GM23248 (cell line): ENCODE measurements at places on chromosomes 4 and X. TPM values are rescaled to one million over a fixed set of nuclear protein-coding genes. Genes with fewer than 3 reads are reported as not detected.

The P2RY10 gene
- not detected in 2 replicates for total RNA-seq

GRCh38 chr4:113147498-113148111, 98.2 kb downstream of the ANK2 start:
- DNase-seq = peak; percentile 14

The TEX13C gene
- not detected in 2 replicates for total RNA-seq

The SPANXB1 gene
- not detected in 2 replicates for total RNA-seq

The SPACA5 gene
- not detected in 2 replicates for total RNA-seq

The ADRA2C gene
- total RNA-seq = 2.2 and 3.9 TPM in 2 replicates

The MXD4 gene
- 70.1 and 70.5 TPM in 2 replicates for total RNA-seq

The BMX gene
- total RNA-seq = not detected in 2 replicates

The UCP1 gene
- total RNA-seq = not detected in 2 replicates

The SSX2 gene
- not detected in 2 replicates for total RNA-seq

DNA sequence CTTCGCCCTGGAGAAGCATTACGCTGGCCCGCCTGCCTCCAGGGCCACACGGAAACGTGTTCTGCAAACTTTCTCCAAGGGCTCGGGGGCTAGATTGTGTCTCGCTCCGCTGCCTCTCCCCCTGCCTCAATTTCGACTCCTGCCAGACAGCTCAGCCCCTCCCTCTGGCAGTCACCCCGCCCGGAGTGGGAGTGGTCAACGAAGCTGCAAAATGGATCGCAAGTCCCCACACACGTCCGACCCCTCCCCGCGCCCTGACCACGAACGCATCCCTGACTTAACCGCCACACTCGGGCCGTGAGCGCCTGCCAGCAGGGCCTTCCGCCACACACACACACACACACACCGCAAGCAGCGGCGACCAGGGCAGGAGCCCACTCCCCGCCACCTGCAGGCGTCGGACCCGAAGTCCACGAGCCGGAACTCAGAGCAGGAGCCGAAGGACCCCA, 47.0 kb upstream of the NKAP start:
- no peak for DNase-seq

DNA sequence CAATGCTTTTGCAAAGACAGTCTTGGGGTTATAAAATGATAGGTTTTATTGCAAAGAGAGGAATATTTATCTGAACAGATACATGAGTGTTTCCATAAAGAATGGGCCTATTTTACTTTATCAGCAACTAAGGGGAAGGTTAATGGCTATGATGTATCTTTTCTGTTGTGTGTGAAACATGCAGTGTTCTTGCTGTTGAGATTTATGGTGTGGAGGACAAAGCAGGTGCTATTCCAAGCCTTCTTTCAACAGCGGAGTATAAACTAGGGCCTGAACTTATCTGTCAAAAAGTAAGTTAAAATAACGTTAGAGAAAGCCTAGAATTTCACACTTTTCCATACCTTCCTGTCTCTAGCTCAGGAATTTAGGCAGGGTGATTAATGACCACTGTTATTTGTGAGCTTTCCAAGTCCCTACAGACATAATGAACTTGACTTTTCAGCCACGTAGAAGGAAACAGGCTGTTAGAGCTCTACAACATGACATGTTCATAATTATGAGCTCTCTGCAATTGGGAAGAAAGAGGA, 411.4 kb downstream of the IL1RAPL1 start:
- no peak for DNase-seq

GRCh38 chrX:13078739-13079444, 34.5 kb upstream of the FAM9C start:
- DNase-seq = peak; percentile 82

The GPRASP2 gene
- 16.4 and 20.7 TPM in 2 replicates for total RNA-seq

The F8A2 gene
- total RNA-seq = not detected in 2 replicates

- no peak for DNase-seq
Measured at GRCh38 chrX:134773041-134773440, 114.8 kb upstream of the PLAC1 start.

GRCh38 chr4:103204111-103204510, 6.0 kb upstream of the CENPE start:
- DNase-seq = peak; percentile 48

DNA sequence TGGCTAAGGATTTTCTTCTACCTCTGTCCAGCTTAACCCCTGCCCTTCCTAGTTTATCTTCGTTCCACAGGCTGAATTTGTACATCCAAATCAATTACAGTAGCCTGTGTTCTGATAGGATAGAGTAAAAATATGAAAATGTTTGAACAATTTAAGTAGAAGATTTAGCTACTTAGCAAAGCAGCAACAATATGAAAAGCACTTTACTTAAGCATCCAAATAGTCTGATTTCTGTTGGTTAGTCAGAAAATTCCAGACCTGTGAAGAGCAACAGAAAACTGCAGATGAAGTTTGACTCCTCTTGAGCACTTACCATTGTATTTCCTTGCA, 2.0 kb downstream of the ARSJ start:
- DNase-seq = peak; percentile 52

DNA sequence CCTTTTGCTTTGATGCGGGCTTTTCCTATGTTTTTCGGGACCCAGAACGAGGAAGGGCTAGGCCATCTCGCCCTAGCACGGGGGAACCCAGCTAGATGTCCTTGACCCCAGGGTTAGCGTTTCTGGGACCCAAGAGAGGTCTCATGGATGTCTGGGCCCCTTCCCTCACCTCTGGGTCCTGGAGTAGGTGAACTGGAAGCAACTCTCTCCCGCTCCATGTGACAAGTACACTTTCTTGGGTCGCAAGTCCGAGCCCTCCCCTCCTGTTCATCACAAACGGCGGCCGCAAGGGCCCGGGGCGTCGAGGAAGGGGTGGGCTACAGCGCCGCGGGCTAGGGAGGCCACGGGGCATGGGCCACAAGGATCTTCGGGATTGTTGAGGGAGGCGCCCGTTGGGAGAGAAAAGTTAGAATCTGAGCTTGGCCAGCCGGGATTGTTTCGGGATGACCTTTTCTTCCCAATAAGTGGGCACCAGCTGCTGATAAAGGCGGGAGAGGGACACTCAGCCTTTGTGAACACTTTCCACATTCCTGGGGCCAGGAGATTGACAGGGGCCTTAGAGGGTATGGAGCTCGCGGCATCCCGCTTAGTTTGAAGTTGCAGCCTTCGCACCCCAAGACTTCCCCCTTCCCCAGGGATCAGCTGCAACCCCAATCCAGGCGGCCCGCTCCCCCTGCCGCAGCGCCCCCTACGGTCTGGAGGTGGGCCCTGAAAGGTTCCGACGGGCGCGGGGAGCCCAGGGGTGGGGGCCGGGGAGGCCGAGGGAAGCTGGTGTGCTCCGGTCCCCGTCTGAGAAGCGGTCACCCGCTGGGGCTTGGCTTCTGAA, 136.9 kb upstream of the ZIC3 start:
- DNase-seq = no peak

GRCh38 chr4:67535280-67535840, 9.9 kb downstream of the CENPC start:
- DNase-seq = no peak

The GRIA2 gene
- total RNA-seq = not detected in 2 replicates

- DNase-seq = no peak
Measured at GRCh38 chr4:42167709-42168108, 15.3 kb upstream of the BEND4 start.

The PLK4 gene
- 6.7 and 8.5 TPM in 2 replicates for total RNA-seq

DNA sequence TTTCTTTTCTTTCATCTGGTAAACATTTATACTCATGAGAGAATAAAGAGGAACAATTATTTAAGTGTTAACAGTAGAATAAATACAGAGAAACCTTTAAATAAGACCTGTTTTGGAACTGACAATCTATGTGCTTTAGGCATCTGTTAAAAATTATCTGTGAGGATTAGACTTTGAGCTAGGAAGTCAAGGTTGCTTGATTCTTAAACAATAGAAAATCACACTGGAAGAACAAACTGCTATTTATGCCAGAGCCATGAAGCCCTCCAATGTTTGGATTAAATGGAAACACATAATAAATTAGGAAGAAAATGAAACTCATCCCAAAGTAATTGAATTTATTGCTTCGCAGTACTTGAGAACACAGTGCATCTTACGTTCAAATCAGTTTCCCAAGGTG, 207.2 kb upstream of the NPY2R start:
- no peak for DNase-seq

- no peak for DNase-seq
Measured at GRCh38 chrX:137424679-137425078, 141.2 kb upstream of the ZIC3 start.

DNA sequence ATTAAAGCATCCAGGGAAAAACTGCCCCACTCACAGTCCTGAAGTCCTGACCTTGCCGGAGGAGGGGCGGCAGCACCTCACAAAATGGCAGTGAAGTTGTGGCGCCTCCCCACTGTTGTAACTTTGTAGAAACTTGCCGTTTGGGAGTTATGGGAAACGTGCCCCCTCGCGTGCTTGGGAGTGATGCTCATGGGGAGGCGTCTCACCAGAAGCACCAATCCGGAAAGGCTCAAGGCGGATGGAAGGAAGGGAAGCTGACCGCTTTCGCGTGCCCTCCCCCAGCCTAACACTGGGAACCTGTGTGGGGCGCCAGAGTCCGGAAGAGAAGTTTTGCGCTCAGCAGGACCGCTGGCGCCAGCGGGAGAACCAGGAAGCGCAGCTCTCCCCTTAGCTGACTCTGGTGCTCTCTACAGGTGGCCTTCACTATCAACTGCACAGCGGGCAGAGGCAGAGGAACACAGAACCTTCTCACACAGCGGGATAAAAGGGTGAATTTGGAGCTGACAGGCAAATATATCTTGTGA, at the start of the genes CT45A10 and SAGE1:
TSS of gene CT45A10 (minus strand) at position 151 of the 524 bp plus-strand sequence. CDS start 8,100 bp downstream, outside the sequence.
TSS of gene SAGE1 (plus strand) at position 423 of the 524 bp plus-strand sequence. CDS start 2,527 bp downstream, outside the sequence.
- no peak for DNase-seq

GRCh38 chrX:11267425-11267824, 25.8 kb upstream of the AMELX start:
- peak; percentile 10 for DNase-seq

The ODAM gene
- not detected in 2 replicates for total RNA-seq

The RASSF6 gene
- not detected in 2 replicates for total RNA-seq

GRCh38 chr4:92516450-92516849, 212.7 kb downstream of the GRID2 start:
- DNase-seq = no peak

DNA sequence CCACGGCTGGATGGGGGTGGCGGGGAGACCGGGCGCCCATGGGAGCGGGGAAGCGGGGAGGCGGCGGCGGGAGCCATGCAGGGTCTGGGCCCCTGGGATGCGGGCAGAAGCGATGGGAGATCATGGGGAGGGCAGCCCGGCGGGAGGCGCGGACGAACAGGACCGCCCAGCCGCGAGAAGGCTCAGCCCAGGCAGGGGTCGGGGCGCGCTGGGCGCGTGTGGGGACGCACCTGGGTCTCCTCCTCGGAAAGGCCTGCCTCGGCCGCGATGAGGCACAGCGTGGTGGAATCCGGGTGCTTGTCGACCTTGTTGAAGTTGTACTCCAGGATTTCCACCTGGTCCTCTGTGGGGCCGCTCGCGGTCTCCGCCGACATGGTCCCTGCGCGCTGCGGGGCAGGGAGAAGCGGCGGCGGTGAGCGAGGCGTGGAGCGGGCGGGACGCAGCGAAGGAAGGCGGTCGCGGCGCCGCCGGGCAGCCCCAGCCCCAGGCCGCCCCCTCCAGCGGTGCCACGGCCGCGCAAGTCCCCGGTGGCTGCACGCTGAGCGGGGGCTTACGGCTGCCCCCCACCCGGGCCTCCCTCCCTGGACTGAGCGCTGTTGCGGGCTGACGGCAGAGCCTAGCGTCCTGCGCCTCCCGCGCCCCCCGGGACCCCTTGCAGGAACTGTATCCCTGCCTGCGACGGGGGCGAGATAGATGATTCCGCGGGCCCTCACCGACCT, 25.3 kb downstream of the HOPX start:
- peak; percentile 29 for DNase-seq

- DNase-seq = peak; percentile 14
Measured at GRCh38 chr4:74830928-74831327, 36.6 kb upstream of the BTC start.

DNA sequence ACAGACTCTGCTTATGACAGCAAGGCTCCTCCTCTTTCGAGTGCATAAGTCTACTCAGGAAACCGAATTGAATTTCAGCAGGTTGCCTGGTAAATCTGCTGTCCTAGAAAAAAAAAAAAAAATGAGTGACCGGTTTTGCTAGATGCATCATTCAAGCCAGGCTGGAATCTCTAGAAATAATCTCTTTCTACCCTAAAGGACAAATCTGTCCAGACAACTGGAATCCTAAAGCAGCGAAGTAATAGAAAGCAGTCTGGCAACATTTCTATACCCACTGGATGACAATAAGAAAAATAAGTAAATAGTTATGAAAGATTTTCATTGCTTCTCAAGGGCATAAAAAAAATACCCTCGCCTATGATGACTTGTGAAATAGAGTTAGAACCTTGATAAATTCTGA, 703.5 kb downstream of the RPA4 start:
- DNase-seq = no peak

DNA sequence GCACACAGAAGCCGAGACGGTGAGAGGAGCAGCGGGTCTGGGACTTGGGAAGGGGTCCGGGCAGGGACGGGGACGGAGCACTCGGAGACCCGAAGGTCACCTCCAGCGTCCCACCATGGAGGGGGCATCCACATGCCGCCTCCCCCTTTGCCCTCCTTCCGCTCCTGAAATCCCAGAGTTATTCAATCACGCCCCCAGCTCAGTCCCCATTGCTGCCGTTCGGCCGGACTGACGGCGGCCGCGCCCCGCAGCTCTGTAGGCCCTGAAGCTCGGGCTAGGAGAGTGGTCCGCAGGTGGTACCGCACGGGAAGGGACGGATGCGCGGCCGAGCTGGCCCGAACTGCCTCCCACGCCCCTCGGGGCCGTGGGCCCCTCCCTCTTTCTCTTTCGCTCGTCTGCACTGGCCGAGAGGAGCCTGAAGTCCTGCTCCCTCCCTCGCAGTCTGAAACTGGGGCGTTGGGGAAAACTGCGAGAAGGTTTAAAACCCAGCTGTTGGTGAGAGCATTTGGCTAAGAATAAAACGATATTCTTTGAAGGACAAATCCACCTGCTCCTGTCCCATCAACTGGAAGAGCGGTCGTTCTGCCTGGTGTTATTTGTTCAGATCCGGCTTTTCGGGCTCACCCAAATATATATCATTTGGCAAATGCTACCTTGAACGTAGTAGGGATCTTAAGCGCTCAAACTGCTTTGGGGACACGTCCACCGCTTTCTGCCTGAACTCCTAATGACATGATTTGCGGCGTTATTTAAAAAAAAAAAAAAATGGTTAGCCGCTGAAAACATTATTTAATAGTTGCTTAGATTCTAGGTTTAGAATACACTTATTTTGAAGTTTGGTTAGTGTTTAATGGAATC, 719 bp downstream of the USO1 start:
- peak; percentile 92 for DNase-seq

The MAGEB2 gene
- total RNA-seq = not detected in 2 replicates
